Activated naive CD8-positive, alpha-beta T cell treated with anti-CD3 and anti-CD28 coated beads, Interleukin-2, amount 50 U/mL, for 24 hours (primary cell): ENCODE measurements at places on chromosomes 4 and X.

GRCh38 chr4:77994194-77994721 lies 62.9 kb upstream of the FRAS1 start:
- no peak for DNase-seq

DNA sequence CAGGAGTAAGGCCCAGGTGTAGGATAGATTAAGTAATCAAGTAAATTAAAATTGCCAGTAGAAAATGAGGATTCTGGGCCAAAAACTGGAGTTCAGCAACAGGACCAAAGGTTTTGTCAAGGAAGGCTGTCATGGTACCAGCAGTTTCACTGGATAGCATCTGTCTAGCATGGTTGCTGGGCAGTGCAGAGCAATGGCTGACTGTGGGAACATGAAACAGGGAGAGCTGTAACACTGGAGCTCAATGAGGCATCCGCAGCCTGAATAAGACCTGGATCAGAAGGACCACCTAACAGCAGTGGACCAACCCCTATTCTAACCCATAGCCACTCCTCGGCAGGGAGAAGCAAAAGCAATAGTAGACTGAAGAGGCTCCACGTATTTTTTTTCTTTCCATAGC lies 132.4 kb downstream of the ATOH1 start:
- no peak for DNase-seq

GRCh38 chr4:30616942-30617646 lies 103.1 kb upstream of the PCDH7 start:
- DNase-seq: no peak

DNA sequence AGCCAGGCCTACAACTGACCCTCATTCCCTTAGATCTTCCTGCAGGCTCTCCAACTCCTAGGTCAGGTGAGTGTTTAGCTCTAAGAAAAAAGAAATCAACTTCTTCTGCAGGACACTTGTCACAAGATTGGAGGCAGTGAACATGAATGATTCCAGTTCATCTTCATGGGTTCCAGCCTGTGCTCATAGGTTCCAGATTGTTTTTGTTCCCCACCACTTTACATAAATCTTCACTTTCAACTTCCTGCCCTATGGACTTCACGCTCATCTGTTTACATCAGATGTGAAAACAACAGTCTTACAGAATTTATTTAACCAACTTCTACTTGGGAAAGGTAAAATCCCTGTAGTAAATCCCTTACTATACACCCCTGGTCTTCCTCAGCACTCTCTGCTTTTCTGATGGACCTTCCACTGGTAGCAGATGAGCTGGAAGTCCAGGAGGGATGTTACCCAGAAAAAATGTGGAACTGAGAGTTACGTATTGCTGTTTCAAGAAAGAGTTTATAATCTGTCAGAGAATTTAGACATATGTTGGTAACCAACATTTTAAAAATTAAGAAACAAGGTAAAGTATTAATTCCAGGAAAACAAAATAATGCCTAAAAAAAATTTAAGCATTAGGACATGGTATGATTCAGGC lies 62.4 kb downstream of the ANAPC10 start:
- no peak for DNase-seq

- no peak for DNase-seq
These were observed 15.9 kb upstream of the MAP9 start for GRCh38 chr4:155392481-155393184.
